ENCODE measurements at places on chromosomes 7 and 10. TPM values are rescaled to one million over a fixed set of nuclear protein-coding genes. Genes with fewer than 3 reads are reported as not detected.

- H3K27ac ChIP-seq, result no peak overlapping the region
- H3K36me3 ChIP-seq, result no peaks in the 10 kb centered on the region
- H3K27me3 ChIP-seq, result peaks cover 23% of the 10 kb centered on the region
- no peaks in the 10 kb centered on the region for H3K4me1 ChIP-seq
These were observed 64.5 kb downstream of the HIF1AN start for GRCh38 chr10:100600218-100600617.

DNA sequence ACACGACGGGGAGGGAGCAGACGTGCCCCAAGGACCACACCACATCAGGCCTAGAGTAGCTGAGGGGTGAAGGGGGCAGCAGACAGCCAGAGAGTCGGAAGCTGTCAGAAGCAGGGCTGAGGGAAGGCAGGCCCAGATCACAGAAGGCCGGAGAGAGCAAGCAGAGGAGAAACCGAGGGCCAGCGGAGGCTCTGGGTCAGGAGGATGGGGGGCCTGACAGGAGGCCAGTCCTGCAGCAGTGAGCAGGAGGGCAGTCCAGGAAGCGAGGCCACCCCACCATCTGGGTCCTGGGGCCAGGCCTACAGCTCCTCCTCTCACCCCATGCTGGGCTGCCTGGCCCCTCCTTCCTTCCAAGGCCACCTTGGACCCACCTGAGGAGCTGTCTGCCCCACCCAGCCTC, 20.3 kb downstream of the SLIT1 start:
- no peaks in the 10 kb centered on the region for H3K36me3 ChIP-seq
- H3K27ac ChIP-seq, result no peak overlapping the region
- no peak for DNase-seq

GRCh38 chr10:17348011-17348500, 106.3 kb downstream of the ST8SIA6 start:
- H3K4me3 ChIP-seq, result no peak overlapping the region
- no peaks in the 10 kb centered on the region for H3K36me3 ChIP-seq
- no peak overlapping the region for H3K27ac ChIP-seq
- DNase-seq, result no peak
- H3K4me1 ChIP-seq, result peaks cover 11% of the 10 kb centered on the region
- peaks cover 34% of the 10 kb centered on the region for H3K27me3 ChIP-seq

GRCh38 chr10:2469802-2470201, 597.5 kb upstream of the PFKP start:
- H3K4me3 ChIP-seq, result no peak overlapping the region
- peaks cover 2% of the 10 kb centered on the region for H3K36me3 ChIP-seq
- peaks cover 6% of the 10 kb centered on the region for H3K4me1 ChIP-seq
- DNase-seq, result no peak

- H3K36me3 ChIP-seq, result no peaks in the 10 kb centered on the region
- peaks cover 23% of the 10 kb centered on the region for H3K4me1 ChIP-seq
- no peak overlapping the region for H3K27ac ChIP-seq
- H3K27me3 ChIP-seq, result peaks cover 2% of the 10 kb centered on the region
These were observed 62.1 kb upstream of the COL13A1 start for GRCh38 chr10:69739634-69740033.

DNA sequence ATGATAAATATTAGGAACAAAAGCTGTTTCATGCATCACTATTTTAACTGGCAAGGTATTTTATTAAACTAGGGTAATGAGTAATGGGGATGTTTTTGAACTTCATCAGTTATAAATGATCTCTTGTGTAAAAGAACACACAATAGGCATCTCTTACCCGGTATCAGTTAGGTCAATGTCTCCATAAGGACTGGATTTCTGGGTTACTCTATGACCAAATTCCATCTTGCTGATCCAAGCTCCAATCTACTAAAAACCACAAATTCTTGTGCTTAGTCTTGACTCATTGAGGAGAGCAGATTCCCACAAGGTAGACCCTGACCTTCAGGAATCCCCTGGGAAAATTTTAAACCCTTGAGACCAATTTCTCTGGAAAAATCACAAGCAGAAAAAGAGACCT, 1167.7 kb downstream of the XPNPEP1 start:
- H3K27me3 ChIP-seq, result no peaks in the 10 kb centered on the region
- no peak overlapping the region for H3K27ac ChIP-seq
- no peaks in the 10 kb centered on the region for H3K4me1 ChIP-seq
- no peaks in the 10 kb centered on the region for H3K36me3 ChIP-seq
- DNase-seq, result no peak
- no peak overlapping the region for H3K4me3 ChIP-seq

DNA sequence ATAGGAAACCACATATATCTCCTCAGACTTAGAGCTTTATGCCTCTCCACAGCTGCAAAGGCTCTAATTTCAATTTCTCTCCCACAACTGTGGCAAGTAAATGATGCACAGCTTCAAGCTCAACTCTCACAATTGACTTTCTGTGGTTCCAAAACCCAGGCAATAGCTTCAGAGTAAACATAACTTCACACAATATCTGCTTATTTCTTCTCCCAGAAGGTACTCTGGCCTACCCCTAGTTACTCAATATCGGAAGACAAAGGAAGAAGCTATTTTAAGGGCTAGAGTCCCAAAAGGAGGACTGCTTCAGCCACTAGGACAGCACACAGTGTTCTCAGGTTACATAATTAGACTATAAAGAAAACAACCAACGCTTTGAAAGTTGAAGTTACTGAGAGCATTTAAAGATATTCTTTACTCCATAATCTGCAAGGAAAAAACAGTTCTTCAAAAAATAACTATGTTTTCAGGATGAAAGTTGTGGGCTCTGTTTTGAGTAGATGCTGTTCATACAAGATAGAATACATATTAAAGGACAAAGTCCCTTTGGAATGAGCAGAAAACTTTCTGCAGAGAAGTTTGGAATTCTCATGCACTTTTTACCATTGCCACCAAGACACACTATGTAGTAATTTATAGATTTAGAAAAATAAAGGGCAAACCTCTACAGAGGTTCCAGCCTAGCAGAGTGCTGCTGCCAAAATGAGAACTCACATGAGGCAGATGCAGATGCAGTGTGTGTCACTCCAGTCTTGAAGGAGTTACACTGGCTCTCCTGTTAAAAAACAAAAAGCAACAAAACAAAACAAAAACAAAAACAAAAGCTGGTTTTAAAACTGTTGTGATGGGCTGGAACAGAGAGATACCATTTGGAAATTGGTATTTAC, 81.8 kb downstream of the NT5C2 start:
- peaks cover 16% of the 10 kb centered on the region for H3K36me3 ChIP-seq
- DNase-seq, result no peak
- H3K27ac ChIP-seq, result peak overlapping the region; percentile 66
- peaks cover 20% of the 10 kb centered on the region for H3K4me1 ChIP-seq
- no peak overlapping the region for H3K4me3 ChIP-seq

DNA sequence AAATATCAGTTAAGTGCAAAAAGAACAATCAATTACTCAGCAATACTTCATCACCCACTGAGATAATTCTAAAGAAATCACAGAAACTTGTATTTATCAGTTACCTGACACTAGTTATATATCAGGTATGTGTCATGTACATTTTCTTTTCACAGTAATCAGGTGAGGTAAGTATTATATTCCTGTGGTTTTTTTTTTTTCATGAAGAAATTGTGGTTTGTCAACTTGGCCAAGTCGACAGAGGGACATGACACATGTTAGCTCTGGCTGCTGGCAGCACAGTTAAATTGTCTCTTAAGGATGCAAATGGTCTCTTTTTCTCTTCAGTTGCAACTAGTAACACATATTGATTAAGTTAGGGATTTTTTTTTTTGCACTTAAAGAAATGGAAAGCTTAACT, 13.7 kb upstream of the GPR141 start:
- no peaks in the 10 kb centered on the region for H3K4me1 ChIP-seq
- no peaks in the 10 kb centered on the region for H3K36me3 ChIP-seq
- H3K4me3 ChIP-seq, result no peak overlapping the region
- no peaks in the 10 kb centered on the region for H3K27me3 ChIP-seq
- DNase-seq, result no peak

DNA sequence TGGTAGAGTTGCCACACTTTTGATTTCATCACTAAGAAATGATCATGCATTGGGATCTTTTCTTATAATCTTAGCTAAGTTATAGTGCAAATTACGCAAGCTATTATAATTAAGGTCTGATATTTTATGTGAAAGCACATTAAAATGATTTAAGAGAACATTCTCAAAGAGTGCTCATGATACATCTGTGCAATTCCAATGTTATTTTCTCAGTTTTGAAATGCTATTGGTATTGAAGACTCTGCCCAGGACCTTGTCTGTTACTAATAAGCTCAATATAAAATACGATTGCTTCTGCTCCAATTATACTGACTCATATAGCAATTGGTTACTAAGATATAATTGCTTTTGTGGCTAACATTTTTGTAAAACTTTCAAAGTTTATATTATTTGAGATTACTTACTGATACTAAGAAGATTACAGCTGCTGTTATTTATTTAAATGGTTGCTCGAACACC, 180.9 kb downstream of the ADAM12 start:
- peaks cover 47% of the 10 kb centered on the region for H3K4me1 ChIP-seq
- H3K27ac ChIP-seq, result no peak overlapping the region
- H3K4me3 ChIP-seq, result no peak overlapping the region
- no peak for DNase-seq
- peaks cover 5% of the 10 kb centered on the region for H3K36me3 ChIP-seq
- no peaks in the 10 kb centered on the region for H3K27me3 ChIP-seq

- no peak overlapping the region for H3K4me3 ChIP-seq
- no peak for DNase-seq
- H3K36me3 ChIP-seq, result no peaks in the 10 kb centered on the region
- no peak overlapping the region for H3K27ac ChIP-seq
- H3K4me1 ChIP-seq, result peaks cover 4% of the 10 kb centered on the region
These were observed 145.4 kb upstream of the SMIM30 start for GRCh38 chr7:113263749-113264148.

- no peak for DNase-seq
- no peaks in the 10 kb centered on the region for H3K27me3 ChIP-seq
- H3K27ac ChIP-seq, result no peak overlapping the region
These were observed 21.7 kb downstream of the ADD3 start for GRCh38 chr10:110029450-110029849.

DNA sequence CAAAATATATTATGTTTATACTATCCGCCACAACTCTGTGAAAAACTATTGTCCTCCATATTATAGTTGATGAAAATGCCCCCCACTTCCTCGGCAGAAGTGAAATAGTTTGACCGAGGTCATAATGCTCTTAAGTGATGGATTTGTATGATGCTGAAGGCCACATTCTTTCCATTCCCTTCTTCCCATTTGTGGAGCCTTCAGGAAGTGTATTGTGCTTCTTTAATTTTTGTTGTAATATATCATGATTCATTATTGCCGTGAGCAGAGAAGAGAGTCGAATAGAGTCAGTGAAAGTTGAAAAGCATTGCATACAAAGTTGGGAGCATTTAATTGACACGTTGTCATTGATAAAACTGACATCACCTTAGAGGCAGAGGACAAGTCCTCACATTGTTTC, 460.3 kb downstream of the SUGCT start:
- no peaks in the 10 kb centered on the region for H3K27me3 ChIP-seq
- H3K4me1 ChIP-seq, result peaks cover 10% of the 10 kb centered on the region
- H3K27ac ChIP-seq, result no peak overlapping the region
- H3K36me3 ChIP-seq, result peaks cover 5% of the 10 kb centered on the region
- no peak for DNase-seq
- no peak overlapping the region for H3K4me3 ChIP-seq

- no peak for DNase-seq
- no peaks in the 10 kb centered on the region for H3K4me1 ChIP-seq
- no peak overlapping the region for H3K27ac ChIP-seq
- H3K27me3 ChIP-seq, result peaks cover 3% of the 10 kb centered on the region
- no peak overlapping the region for H3K4me3 ChIP-seq
These were observed 234.3 kb upstream of the C7orf33 start for GRCh38 chr7:148356303-148356702.

GRCh38 chr7:2354939-2355704, 495 bp downstream of the EIF3B start:
- H3K36me3 ChIP-seq, result peaks cover 10% of the 10 kb centered on the region
- no peak for DNase-seq
- peaks cover 30% of the 10 kb centered on the region for H3K4me1 ChIP-seq
- no peaks in the 10 kb centered on the region for H3K27me3 ChIP-seq
- peak overlapping the region; percentile 90 for H3K4me3 ChIP-seq
- H3K27ac ChIP-seq, result peak overlapping the region; percentile 73

DNA sequence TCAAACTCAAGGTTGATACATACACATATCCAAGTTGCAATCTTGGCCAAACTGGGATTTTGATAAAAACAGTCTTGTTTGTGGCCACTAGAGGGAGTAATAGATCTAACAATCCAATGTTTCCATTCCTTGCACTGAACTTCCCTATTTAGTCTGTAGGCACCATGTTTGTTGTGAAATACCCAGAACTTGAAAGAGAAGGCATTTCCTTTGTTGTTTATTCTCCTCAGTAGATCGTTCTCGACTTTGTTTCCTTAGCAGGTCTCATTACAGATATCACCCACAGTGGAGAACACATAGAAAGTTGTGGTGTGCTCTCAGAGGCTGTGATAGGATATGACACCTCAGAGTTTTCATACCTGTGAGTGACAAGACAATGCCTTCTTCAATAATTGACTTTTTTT, 70.3 kb upstream of the MXI1 start:
- no peaks in the 10 kb centered on the region for H3K27me3 ChIP-seq
- DNase-seq, result no peak
- no peak overlapping the region for H3K4me3 ChIP-seq
- peak overlapping the region; percentile 13 for H3K27ac ChIP-seq
- peaks cover 14% of the 10 kb centered on the region for H3K36me3 ChIP-seq
- H3K4me1 ChIP-seq, result peaks cover 6% of the 10 kb centered on the region

DNA sequence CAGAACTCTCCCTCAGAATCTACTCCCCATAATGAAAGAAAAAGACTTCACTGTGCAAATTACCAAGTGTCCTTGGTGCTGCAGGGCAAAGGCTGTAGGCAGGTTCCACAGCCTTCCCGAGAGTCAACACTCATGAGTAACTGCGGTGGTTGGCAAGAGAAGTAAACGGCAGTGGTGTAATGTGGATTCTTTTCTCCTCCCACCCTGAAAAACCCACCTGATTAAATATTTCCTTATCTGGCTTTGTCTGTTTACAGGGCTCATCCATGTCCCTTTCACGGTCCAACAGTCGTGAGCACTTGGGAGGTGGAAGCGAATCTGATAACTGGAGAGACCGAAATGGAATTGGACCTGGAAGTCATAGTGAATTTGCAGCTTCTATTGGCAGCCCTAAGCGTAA, 300.9 kb downstream of the BICC1 start:
- no peaks in the 10 kb centered on the region for H3K27me3 ChIP-seq
- H3K27ac ChIP-seq, result no peak overlapping the region
- no peak overlapping the region for H3K4me3 ChIP-seq
- H3K4me1 ChIP-seq, result peaks cover 33% of the 10 kb centered on the region
- H3K36me3 ChIP-seq, result peaks cover 45% of the 10 kb centered on the region

DNA sequence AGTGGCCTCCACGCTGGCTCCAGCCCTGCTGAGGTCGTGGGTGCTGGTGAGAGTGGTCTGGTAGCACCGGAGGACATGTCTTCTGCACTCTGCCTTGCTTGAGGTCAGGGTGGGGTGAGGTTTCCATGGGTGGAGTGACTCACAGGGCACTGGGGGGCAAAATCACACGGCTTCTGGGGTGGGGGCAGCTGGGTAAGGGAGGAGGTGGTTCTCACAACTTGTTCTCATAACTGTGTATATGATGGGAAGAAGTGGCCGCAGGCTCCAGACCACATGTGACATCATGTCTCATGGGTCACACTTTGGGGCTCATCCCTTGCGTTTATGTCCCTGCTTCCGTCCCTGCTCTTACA, 884 bp upstream of the PRF1 start:
- H3K27me3 ChIP-seq, result peaks cover 5% of the 10 kb centered on the region
- H3K27ac ChIP-seq, result no peak overlapping the region
- DNase-seq, result no peak
- no peaks in the 10 kb centered on the region for H3K36me3 ChIP-seq

Gene SLC26A5
- total RNA-seq, result not detected

Gene TFR2
- 0.19 TPM for total RNA-seq

Gene POM121
- 36.8 TPM for total RNA-seq

Gene DOCK4
- total RNA-seq, result 44.9 TPM

Gene FOXP2
- 25.0 TPM for total RNA-seq

Gene LIPJ
- not detected for total RNA-seq

Gene PMPCB
- 52.7 TPM for total RNA-seq

Gene CPN1
- not detected for total RNA-seq
